Naive B cell (primary cell): ENCODE measurements at places on chromosomes 13 and 19. TPM values are rescaled to one million over a fixed set of nuclear protein-coding genes. Genes with fewer than 3 reads are reported as not detected.

Gene SIGLEC8
- not detected for polyA plus RNA-seq

Gene IQCN
- polyA plus RNA-seq = 1.9 TPM

DNA sequence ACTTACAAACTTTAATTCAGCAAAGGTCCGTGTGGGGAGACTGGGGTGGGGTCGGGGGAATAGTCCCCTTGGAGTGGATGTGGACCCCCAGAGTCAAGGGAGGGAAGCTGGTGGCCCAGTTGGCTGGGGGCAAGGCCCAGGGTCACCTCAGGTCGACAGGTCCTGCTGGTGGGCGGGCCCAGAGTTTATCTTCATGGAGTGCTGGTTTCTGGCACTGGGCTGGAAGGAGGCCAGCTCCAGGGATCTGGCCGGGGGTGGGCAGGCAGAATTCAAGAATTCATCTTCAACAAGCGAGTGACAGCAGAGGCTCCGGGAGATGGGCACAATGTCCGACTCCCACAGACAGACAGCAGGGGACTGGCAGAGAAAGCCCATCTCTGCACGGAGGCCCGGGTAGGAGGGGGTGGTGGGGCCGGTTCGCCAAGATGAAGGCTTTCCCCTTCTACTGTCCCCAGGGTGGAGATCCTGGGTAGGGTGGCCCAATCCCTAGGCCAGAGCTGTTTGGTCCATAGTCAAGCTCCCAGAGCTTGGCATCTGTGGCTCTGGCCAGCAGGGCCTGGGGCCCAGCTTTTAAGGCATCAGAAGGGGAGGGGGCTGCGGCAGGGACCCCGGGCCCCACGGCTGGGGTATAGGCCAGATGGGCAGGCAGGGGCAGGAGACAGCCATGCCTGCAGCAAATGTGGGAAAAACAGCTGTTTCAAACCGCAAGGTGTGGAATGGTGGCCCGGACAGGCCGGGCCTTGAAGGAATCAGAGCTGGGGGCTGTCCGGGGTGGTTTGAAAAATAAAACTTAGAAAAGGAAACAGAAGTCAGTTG lies 622 bp upstream of the FDX2 start:
- no peak for DNase-seq

DNA sequence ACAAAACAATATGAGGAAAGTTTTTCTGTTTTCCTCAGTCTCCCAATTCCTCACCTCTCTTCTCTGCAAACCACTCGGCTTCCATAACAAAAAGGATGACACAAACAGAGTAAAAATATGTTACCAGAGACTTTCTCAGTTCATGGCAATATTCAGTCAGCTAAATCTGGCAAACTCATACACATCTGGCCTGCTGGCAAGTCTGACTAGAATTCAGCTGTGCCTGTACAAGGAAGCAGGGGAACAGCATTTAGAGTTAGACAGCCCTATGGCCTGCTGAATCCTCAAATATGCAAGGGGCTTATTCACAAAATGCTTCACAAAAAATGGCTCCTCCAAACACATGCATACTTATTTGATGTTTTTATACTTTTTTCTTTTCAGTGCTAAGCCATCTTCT lies 227.8 kb downstream of the ENOX1 start:
- no peak for DNase-seq

- DNase-seq = no peak
Observed at GRCh38 chr13:28866932-28867331, 46.8 kb downstream of the MTUS2 start.

DNA sequence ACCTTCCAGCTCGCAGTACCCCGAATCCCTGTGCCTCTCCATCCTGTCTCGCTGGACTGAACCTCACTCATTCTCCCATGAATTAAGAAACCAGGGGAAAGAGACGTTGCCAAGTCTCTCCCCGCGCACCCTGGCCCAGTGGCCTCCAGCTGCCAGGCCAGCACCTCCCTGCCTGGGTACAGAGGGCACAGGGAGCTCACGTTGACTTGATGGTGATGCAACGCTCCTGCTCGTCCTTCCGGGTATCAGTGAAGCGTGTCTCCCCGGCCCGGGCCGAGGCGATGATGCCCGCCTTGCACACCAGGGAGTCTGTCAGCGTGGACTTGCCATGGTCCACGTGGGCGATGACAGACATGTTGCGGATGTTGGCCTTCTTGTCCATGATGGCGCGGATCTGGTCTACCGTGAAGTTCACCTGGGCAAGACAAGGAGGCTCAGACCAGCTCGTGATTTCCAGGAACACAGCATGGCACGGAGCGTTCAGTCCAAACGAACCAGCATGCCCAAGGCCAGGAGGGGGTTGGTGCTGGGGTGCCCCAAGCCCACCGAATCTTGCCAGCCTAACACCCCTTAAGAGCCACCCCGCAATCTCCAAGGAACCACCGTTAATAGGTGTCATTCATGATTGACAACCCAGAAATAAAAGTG lies 1.2 kb downstream of the EEF2 start:
- DNase-seq = no peak
